ENCODE measurements at places on chromosomes 5 and 9.

DNA sequence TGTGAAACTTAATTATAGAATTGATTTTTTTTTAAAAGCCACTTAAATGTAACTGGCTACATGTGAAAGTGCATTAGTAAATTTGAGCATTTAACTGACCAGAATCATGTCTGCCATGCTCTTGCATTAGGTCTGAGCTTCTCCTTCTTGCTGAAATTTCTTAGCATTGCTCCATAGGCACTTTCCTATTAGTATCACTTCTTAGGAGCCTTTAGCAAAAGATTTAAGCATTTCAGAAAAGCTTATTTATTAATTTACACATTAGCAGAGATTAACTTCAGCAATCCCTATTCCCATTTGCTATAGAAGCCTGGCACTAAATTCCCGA is 211.0 kb downstream of the SNX18 start:
- DNase-seq = no peak

GRCh38 chr5:68749631-68750030 is 344.2 kb upstream of the SLC30A5 start:
- DNase-seq = no peak

GRCh38 chr5:40991981-40992559 is 79.1 kb downstream of the MROH2B start:
- no peak for DNase-seq

- no peak for DNase-seq
Observed at GRCh38 chr5:143174714-143175398, 228.6 kb downstream of the NR3C1 start.

DNA sequence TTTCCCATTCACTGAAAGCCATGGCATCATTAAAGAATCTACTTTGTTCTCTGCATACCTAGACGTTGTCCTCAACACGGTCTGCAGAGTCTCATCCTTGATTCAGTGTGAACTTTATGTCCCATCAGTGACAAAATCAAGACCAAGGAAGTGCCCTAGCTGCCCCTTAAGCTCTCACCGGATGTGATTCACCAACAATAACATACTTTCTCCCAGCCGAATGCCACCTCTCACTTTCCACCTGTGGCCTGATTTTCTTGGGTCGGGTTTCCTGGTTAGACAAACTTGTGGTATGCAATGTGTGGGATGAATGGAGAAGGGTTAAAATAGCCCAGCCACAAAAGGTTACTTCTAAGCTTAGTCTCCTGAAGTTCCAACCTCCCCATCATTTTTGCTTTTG is 145.3 kb upstream of the PAPPA start:
- DNase-seq = no peak

DNA sequence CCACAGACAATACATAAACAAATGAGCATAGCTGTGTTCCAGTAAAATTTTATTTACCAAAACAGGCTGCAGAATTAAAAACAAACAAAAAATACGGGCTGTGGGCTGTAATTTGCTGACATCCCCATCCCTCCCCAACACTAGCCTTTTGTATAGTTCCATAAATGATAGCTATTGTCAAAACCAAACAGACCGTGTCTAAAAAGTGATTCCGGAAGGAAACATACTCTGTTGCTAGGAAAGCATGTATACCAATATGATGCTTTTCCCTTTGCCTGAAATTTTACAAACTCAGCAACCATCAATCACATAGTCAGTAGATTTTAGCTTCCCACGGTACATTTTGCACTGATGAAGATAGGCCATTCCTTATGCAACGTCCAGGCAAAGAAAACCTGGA is 80.0 kb downstream of the TMEM215 start:
- DNase-seq = no peak

DNA sequence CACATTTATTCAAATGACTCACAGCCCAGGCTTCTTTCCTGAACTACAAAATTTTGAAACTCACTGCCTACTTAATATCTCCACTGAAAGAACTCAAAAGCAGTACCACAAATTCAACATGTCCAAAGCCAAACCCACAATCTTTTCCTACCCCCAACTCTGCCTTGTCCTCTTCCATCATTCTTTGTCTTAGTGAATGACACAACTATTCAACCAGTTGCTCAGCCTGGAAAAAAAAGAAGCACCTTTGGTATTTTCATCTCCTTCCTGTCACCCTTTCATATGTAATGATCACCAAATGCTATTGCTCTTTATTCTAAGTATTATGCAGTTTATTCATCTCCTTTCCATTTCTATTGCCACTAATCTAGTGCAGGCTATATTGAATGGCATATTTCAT is 216.3 kb downstream of the TMEM232 start:
- DNase-seq = no peak

Data from LNCaP clone FGC (cell line).